8988T (cell line): ENCODE measurements at places on chromosomes 2 and 18.

DNA sequence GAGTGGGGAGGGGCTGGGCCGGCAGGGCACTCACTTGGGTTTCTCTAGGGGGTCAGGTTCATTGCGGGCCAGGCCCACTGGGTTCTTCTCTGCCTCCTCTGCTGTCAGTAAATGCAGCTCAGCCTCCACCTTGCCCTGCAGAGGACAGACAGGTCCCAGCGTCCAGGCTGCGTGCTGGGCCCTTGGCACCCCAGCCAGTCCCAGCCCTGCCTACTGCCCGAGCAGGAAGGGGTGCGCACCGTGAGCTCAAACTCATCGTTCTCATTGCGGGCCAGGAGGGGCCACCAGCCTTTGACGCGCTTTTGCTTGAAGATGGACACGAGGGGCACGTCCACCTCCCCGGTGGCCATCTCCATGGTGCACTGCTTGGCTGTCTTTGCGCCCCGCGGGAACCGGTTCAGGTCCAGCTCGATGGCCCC is 17.3 kb downstream of the OTOF start:
- DNase-seq: no peak

DNA sequence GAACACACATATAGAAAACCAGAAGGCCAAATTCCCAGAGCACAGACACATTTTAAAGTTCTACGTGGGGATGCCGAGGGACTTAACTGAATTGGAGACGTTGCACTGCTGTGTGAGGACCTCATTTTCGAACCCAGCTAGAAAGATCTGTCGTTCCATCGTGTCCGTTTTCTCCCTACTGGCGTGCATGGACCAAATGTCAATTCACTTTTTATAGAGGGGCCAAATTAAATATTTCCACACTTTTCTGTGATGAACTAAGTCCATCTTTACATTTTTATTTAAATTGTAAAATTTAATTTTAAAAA is 692 bp upstream of the TSHZ1 start:
- no peak for DNase-seq

DNA sequence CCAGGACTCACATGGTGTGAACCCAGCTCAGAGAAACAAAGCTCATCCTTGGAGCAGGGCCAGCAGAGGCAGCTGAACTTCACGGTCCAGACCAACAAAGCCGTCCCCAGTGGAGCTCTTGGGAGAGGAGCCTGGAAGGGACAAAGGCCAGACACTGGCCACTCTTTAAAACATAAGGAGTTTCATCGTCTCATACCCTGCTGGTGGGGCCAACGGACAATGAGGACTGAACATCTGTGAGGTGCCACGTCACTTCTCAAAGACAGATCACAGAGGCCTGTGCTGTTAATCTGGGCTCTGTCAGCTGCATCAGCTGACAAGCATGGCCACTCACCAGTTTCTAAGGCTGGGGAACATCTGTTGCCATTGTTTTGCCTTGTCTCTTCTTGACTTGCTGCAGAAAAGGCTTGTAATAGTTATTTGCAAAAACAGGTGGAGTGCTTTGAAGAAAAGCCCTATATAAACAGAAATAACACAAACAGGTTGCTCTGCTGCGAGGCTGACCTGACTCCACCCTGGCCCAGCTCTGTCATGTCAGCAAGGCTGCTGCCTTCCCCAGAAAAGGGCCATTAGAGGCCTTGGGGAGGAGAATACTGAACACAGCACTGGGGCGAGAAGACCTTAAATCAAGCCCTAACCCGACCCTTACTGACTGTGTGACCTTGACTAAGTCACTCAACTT is 68.1 kb upstream of the DAPL1 start:
- no peak for DNase-seq

DNA sequence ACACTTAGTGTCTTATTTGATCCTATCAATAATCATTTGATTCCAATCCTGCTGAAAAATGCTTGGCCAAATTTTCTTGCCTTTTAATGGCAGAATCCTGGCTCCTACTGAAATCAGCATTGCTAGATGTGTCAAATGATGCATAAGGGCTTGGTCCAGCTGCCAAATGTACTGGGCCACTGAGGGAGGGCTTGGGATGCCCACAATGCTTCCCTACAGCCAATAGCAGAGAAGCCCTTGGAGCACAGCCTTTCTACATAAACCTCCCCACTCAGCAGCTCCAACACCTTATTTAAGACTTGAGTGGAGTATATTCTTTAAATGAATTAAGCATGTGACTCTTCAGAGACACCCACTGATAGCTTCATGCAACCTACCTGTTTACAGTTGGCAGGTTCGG is 3.6 kb downstream of the ALK start:
- DNase-seq: no peak

- no peak for DNase-seq
These were observed 95.4 kb upstream of the CYP1B1 start for GRCh38 chr2:38171208-38171855.

GRCh38 chr18:78273876-78274275 is 705.7 kb upstream of the SALL3 start:
- DNase-seq: no peak
